ENCODE measurements at places on chromosomes 11 and 22. TPM values are rescaled to one million over a fixed set of nuclear protein-coding genes. Genes with fewer than 3 reads are reported as not detected.
A peak's percentile ranks its signal among the peaks of the same experiment; 100 is the strongest.

DNA sequence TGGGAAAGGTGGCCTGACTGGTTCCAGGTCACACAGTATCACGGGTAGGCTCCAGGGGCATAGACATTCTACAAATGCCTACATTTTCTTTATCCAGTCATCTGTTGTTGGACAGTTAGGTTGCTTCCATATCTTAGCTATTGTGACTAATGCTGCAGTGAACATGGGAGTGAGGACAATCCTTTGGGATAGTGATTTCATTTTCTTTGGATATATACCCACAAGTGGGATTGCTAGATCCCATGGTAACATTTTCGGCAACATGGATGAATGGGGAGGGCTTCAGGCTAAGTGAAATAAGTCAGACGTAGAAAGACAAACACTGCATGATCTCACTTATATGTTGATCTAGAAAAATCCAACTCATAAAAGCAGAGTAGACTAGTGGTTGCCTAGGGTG is 744.3 kb downstream of the NTM start:
- H3K36me3 ChIP-seq, result no peaks in the 10 kb centered on the region
- H3K4me1 ChIP-seq, result no peaks in the 10 kb centered on the region

The PAX6 gene
- 1.1 TPM for total RNA-seq

GRCh38 chr22:48803171-48803947 is 1024.3 kb downstream of the BRD1 start:
- no peak overlapping the region for H3K4me3 ChIP-seq
- no peak overlapping the region for H3K27ac ChIP-seq
- no peak for DNase-seq
- no peaks in the 10 kb centered on the region for H3K4me1 ChIP-seq
- no peaks in the 10 kb centered on the region for H3K36me3 ChIP-seq
- H3K27me3 ChIP-seq, result no peaks in the 10 kb centered on the region

The HTR3B gene
- total RNA-seq, result not detected

The NUMA1 gene
- total RNA-seq, result 154 TPM

DNA sequence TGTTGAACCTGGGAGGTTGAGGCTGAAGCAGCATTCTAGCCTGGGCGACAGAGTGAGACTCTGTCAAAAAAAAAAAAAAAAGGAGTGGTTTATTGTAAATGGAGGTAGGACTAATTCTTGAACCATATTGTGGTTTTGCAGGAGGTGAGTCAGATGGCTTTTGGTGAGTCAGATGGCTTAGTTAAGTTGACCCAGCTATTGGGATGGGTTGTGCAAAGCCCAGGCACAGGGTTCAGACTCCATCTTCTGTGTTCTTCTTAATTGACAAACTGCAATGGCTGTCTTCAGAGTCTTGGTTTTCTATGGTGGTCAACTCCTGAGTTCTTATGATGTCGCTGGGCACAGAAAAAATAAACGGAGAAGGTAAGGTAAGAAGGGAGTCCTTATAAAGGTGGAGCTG is 182.7 kb downstream of the ADAMTS15 start:
- DNase-seq, result no peak
- no peak overlapping the region for H3K27ac ChIP-seq
- no peak overlapping the region for H3K4me3 ChIP-seq
- no peaks in the 10 kb centered on the region for H3K4me1 ChIP-seq
- H3K36me3 ChIP-seq, result no peaks in the 10 kb centered on the region
- no peaks in the 10 kb centered on the region for H3K27me3 ChIP-seq

- peak; percentile 23 for DNase-seq
- H3K27me3 ChIP-seq, result no peaks in the 10 kb centered on the region
- H3K4me3 ChIP-seq, result no peak overlapping the region
- no peaks in the 10 kb centered on the region for H3K36me3 ChIP-seq
Observed at GRCh38 chr11:116459185-116460045, 313.4 kb downstream of the BUD13 start.

GRCh38 chr11:74321487-74322188 is 10.2 kb upstream of the P4HA3 start:
- H3K27ac ChIP-seq, result no peak overlapping the region
- H3K27me3 ChIP-seq, result no peaks in the 10 kb centered on the region
- DNase-seq, result peak; percentile 28
- no peaks in the 10 kb centered on the region for H3K4me1 ChIP-seq

The PLAAT4 gene
- 40.7 TPM for total RNA-seq

The SCGB1D2 gene
- total RNA-seq, result not detected

GRCh38 chr22:42340829-42341383 is 70.5 kb upstream of the TCF20 start:
- no peaks in the 10 kb centered on the region for H3K4me1 ChIP-seq
- H3K27ac ChIP-seq, result no peak overlapping the region
- H3K27me3 ChIP-seq, result no peaks in the 10 kb centered on the region
- H3K36me3 ChIP-seq, result no peaks in the 10 kb centered on the region

The FZD4 gene
- total RNA-seq, result 4.3 TPM

- DNase-seq, result no peak
- H3K36me3 ChIP-seq, result no peaks in the 10 kb centered on the region
- no peak overlapping the region for H3K4me3 ChIP-seq
- H3K27me3 ChIP-seq, result no peaks in the 10 kb centered on the region
Observed at GRCh38 chr11:92605667-92606066, 363.8 kb upstream of the MTNR1B start.

DNA sequence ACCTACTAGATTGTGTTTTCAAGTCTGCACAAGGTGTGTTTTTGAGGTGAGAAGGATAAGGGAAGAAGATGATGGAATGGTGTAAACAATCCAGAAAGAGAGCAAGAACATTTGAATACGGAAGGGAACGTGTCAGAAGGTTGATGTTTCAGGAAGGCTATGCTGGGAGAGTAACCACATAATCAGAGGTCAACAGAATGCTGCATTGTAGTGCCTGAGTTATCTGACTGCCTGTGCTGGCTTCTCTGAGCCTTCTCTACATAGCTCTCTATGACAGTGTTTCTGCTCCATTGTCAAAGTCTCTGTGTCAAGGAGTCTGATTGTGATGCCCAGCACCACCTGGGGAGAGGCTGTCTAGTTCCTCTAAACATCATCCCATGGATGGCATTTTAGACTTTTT is 74.1 kb downstream of the CYB5R2 start:
- no peak for DNase-seq
- no peak overlapping the region for H3K4me3 ChIP-seq
- H3K27ac ChIP-seq, result no peak overlapping the region
- H3K4me1 ChIP-seq, result no peaks in the 10 kb centered on the region
- H3K27me3 ChIP-seq, result no peaks in the 10 kb centered on the region

- no peaks in the 10 kb centered on the region for H3K4me1 ChIP-seq
- H3K27ac ChIP-seq, result no peak overlapping the region
- H3K27me3 ChIP-seq, result no peaks in the 10 kb centered on the region
- H3K4me3 ChIP-seq, result no peak overlapping the region
Observed at GRCh38 chr22:32106930-32107329, 52.2 kb downstream of the C22orf42 start.

DNA sequence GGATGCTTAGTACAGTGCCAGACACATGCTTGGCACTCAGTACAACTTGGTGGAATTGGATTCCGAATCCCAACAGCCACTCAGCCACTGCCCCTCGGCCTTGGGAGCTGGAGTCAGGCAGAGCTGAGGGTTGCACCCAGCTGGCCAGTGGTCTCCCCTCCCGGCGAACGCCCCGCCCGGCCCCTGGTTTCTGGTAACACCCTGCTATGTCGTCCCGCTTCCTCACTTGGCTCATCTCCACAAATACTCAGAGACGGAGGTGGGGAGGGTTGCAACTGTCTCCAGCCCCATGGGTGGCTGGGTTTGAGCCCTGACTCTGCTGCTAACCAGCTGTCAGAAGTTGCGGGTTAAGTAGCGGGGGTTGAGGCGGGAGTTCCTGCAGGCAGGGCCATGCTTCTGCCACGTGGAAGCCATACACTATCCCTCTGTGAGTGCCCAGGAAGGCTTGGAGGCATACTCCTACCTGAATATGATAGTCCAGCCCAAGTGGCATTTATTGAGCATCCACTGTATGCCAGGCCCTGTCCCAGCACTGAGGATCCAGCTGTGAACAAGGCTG is 67.1 kb downstream of the GRIK4 start:
- no peaks in the 10 kb centered on the region for H3K36me3 ChIP-seq
- no peak overlapping the region for H3K27ac ChIP-seq
- no peaks in the 10 kb centered on the region for H3K4me1 ChIP-seq
- H3K27me3 ChIP-seq, result no peaks in the 10 kb centered on the region
- H3K4me3 ChIP-seq, result no peak overlapping the region

GRCh38 chr11:84558085-84558905 is 1068.8 kb downstream of the DLG2 start:
- no peaks in the 10 kb centered on the region for H3K4me1 ChIP-seq
- H3K27ac ChIP-seq, result no peak overlapping the region
- DNase-seq, result peak; percentile 34
- no peak overlapping the region for H3K4me3 ChIP-seq

DNA sequence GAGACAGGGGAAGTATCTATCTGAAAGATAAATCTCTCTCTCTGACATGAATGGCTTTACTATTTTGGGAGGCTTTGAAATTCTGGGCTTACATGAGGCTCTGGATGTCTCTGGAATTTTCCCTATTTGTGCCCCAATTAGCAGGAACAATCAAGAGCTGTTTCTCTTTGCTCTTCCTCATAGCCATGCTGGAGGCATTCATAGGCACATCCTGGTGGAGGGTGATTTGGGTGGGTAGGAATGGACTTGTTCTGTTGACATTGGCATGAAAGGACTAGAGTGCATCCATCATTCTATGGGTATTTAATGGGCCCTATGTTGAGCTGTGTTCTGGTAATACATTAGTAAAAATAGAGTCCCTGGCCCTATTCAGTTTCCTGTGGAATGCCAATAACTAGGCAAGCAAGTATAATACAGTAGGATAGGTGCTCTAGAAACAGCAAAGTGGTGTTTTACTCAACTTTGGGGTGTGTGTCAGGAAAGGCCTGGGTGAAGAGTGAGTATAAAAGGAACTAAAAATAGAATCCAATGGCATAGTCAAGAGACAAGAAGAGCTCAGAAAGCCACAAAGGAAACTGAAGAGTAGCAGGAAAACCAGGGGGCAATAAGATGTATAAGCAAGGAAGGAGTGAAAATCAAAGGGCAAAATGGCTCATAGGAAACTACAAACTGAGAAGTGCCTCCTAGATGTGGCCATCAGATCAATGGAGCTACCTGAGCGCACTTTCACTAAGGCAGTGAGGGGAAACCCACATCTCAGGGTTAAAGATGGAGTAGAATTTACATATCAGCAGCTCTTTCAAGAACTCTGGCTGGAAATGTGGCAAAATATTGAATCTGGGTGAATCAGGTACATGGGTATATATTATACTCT is 45.0 kb downstream of the CWC15 start:
- H3K4me1 ChIP-seq, result peaks cover 3% of the 10 kb centered on the region
- no peak overlapping the region for H3K4me3 ChIP-seq
- no peaks in the 10 kb centered on the region for H3K27me3 ChIP-seq
- no peaks in the 10 kb centered on the region for H3K36me3 ChIP-seq
- no peak for DNase-seq

All from colonic mucosa (tissue), 4 donors.